Activated CD4-positive, alpha-beta T cell treated with anti-CD3 and anti-CD28 coated beads, Interleukin-2, amount 10 ng/mL, durations not matched to agents 24 days and 14 days (primary cell): ENCODE measurements at places on chromosomes 5 and 9. TPM values are rescaled to one million over a fixed set of nuclear protein-coding genes. Genes with fewer than 3 reads are reported as not detected.

GRCh38 chr9:75780185-75780584, 110.3 kb upstream of the PCSK5 start:
- DNase-seq = no peak
- no peaks in the 10 kb centered on the region for H3K27me3 ChIP-seq
- no peaks in the 10 kb centered on the region for H3K36me3 ChIP-seq
- H3K4me1 ChIP-seq = no peaks in the 10 kb centered on the region
- no peak overlapping the region for H3K27ac ChIP-seq

The PCDHA10 gene
- total RNA-seq = not detected in 2 replicates

DNA sequence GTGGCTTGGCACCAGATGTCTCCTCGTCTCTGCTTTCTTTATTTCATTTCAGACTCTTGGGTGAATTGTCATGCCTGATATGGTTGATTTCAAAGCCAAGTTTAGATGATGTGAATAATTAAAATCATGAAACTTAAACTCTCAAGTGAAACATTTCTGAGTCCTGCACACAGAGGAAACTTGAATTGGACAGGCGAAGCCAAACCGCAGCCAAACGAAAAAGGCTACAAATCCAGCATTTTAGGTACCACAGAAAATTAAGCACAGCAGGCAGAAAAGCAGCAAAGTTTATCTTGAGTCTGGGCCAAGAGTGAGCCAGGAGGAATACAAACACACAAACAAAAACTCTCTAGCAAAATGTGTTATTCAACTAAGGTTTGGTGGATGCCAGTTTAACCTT, 659.8 kb upstream of the KLF4 start:
- no peak overlapping the region for H3K27ac ChIP-seq
- H3K4me3 ChIP-seq = no peak overlapping the region
- H3K4me1 ChIP-seq = no peaks in the 10 kb centered on the region

GRCh38 chr9:122239722-122240121, 11.0 kb upstream of the LHX6 start:
- H3K27ac ChIP-seq = no peak overlapping the region
- no peak overlapping the region for H3K4me3 ChIP-seq
- no peaks in the 10 kb centered on the region for H3K4me1 ChIP-seq
- DNase-seq = no peak
- peaks cover 41% of the 10 kb centered on the region for H3K36me3 ChIP-seq
- no peaks in the 10 kb centered on the region for H3K27me3 ChIP-seq

The CREBRF gene
- total RNA-seq = 6.2 and 6.7 TPM in 2 replicates

DNA sequence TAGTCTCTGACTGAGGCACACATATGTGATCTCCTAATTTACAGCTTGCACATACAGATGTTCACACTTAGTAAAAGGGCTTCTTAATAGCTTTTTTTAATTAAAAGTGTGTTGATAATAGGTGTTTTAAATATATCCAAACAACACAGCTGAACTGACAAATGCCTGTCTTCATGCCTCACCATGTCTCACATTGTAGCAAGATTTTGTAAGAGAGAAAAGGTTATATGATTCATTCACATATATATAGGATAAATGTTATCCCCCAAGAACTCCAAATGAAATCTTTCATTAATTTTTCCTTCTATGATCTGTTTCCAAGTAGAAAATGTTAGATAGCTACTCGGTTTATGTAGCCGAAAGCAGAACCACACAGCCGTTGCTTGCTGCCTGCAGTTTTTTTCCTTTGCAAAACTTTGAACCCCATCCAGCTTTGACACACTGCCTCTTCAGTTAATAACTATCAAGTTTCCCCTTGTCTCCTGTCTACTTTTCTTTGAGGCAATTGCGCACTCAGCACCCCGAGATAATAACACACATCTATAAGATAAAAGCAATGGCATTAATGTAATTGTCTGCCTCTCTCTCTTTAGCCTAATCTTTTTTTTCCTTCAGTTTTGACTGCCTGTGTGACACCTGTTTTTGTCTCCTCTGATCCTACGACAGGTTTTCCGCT, 299.2 kb downstream of the BNC2 start:
- H3K4me3 ChIP-seq = no peak overlapping the region
- no peaks in the 10 kb centered on the region for H3K36me3 ChIP-seq
- no peaks in the 10 kb centered on the region for H3K27me3 ChIP-seq
- H3K27ac ChIP-seq = no peak overlapping the region

The FABP6 gene
- total RNA-seq = not detected in 2 replicates

GRCh38 chr9:5514617-5515260, 4.4 kb downstream of the PDCD1LG2 start:
- DNase-seq = no peak
- no peak overlapping the region for H3K4me3 ChIP-seq
- no peak overlapping the region for H3K27ac ChIP-seq
- peaks cover 27% of the 10 kb centered on the region for H3K36me3 ChIP-seq
- H3K4me1 ChIP-seq = peaks cover 61% of the 10 kb centered on the region

GRCh38 chr9:80383331-80383730, 811.6 kb downstream of the TLE4 start:
- no peaks in the 10 kb centered on the region for H3K4me1 ChIP-seq
- H3K27me3 ChIP-seq = no peaks in the 10 kb centered on the region
- no peak overlapping the region for H3K4me3 ChIP-seq
- no peak overlapping the region for H3K27ac ChIP-seq
- no peak for DNase-seq

DNA sequence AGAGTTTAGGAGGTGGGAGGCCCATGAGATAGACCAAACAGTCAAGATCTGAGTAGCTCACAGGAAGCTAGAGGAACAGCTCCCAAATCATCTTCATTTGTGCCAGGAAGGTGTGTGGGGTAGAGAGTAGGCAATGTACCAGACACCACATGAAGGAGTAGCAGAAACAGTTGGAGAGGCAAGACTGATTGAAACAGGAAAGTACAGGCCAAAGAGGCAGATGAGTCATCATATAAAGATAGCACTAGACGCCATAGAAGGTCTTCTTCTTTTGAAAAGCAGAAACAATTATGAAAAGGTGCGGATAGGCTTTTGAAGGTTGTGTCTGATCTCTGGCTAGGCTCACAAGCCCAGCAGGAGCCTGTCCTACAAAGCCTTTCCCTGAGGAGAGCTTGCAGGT, 62.7 kb upstream of the PALM2AKAP2 start:
- no peak overlapping the region for H3K27ac ChIP-seq
- no peaks in the 10 kb centered on the region for H3K4me1 ChIP-seq
- H3K27me3 ChIP-seq = peaks cover under 1% of the 10 kb centered on the region
- H3K4me3 ChIP-seq = no peak overlapping the region

GRCh38 chr5:141479776-141480175, 4.0 kb downstream of the PCDHGC3 start:
- no peak overlapping the region for H3K27ac ChIP-seq
- H3K4me3 ChIP-seq = no peak overlapping the region
- no peak for DNase-seq
- peaks cover 18% of the 10 kb centered on the region for H3K4me1 ChIP-seq
- H3K36me3 ChIP-seq = no peaks in the 10 kb centered on the region
- H3K27me3 ChIP-seq = peaks cover 77% of the 10 kb centered on the region

DNA sequence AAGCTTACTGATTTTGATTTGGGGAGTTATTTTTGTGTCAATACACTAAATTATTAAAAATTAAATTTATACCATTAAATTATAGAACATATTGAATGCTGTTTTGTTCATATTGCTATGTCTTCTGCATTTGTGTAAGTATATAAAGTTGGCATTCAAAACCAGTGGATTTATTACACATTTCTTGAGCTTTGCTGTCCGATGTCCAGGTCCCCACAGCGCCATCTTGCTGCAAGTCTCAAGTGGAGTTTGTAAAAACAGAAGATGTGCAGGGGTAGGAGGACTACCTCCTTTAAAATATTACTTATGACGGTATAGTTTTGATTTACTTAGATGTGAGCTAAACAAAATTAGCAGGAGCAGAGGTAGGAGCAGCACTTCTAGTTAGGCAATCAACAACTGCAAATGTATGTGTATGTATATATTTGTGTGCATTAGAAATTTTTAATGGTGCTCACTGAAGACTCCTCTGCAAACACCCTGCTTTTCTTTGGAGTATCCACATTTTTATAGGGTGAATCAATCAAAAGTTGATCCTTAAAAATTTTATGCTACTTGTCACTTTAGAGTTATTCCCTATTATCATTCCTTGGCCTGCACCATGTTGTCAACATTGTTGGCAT, 37.4 kb downstream of the CPEB4 start:
- H3K27ac ChIP-seq = no peak overlapping the region
- no peaks in the 10 kb centered on the region for H3K27me3 ChIP-seq
- no peak overlapping the region for H3K4me3 ChIP-seq
- peaks cover 1% of the 10 kb centered on the region for H3K36me3 ChIP-seq
- DNase-seq = peak; percentile 80

The ZFP37 gene
- total RNA-seq = 0.30 and 0.33 TPM in 2 replicates

- peaks cover 33% of the 10 kb centered on the region for H3K27me3 ChIP-seq
- no peak overlapping the region for H3K4me3 ChIP-seq
- DNase-seq = no peak
- H3K36me3 ChIP-seq = no peaks in the 10 kb centered on the region
- no peaks in the 10 kb centered on the region for H3K4me1 ChIP-seq
Observed at GRCh38 chr9:128406848-128407391, 13.7 kb upstream of the CERCAM start.

DNA sequence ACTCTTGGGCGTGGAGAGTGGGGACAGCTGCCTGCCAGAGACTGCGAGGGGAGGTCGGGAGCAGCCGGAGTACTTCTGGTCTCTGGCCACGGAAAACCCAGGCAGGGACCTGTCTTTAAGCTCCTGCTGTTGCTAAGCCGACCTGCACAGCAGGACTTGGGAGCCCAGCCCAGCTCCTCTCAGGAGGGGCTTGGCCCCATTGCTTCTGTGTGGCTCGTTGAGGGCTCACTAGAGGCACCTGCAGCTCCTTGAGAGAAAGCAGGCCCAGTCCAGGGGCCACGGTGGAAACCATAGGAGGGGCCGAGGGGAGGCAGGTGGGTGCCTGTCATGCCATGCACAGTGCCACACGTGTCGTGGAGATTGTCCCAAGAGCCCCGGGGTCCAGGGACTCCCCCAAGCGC, 3.3 kb upstream of the LCN2 start:
- H3K27me3 ChIP-seq = no peaks in the 10 kb centered on the region
- peaks cover 17% of the 10 kb centered on the region for H3K4me1 ChIP-seq
- no peak overlapping the region for H3K4me3 ChIP-seq
- H3K27ac ChIP-seq = no peak overlapping the region
- no peaks in the 10 kb centered on the region for H3K36me3 ChIP-seq
